ENCODE measurements at places on chromosomes 12 and 14.

- no peak for DNase-seq
These were observed 128.0 kb downstream of the NUAK1 start for GRCh38 chr12:106010741-106011140.

GRCh38 chr12:123519141-123520001 lies 14.1 kb downstream of the RILPL1 start:
- no peak for DNase-seq

- no peak for DNase-seq
These were observed 20.2 kb downstream of the PRKCH start for GRCh38 chr14:61341275-61342206.

- peak; percentile 41 for DNase-seq
These were observed 59.2 kb downstream of the RASSF8 start for GRCh38 chr12:26017484-26018211.

DNA sequence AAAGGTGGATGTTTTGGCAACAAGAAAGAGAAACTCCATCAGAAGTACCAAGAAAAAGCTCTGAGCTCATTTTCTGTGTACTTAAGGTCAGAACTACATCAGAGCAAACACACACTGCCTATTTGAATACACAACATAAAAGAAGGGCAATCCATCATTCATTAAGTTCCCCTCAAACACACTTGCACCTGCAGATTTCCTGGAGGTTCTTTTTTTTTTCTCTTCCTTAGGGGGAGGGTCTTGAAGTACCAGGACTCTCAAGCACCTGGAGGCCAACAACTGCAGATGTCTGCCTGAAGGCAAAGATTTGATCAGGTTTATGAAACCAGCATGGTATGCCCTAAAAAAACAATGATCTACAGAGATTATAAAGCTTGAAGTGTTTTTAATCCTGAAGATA lies 26.1 kb upstream of the PTHLH start:
- DNase-seq: no peak

DNA sequence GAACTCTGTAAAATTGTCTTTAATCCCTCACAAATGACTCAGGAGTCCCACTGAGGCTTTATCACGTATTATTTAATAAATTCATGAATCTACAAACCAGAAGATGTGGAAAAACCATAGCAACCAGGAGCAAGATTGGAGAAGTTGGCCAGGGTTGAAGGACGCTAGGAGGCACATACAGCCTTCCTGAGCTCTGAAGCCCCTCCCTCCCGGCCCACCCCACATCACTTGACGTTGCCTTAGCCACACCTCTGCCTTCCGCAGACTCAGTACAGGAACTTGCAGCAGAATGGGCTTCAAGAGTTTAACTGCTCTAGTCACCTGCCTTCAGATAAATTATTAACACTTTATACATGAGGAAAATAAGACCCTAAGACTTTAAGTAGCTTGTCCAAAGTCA lies 33.9 kb downstream of the SLC35F4 start:
- peak; percentile 42 for DNase-seq

GRCh38 chr12:49880756-49881414 lies 22.8 kb downstream of the FAIM2 start:
- DNase-seq: no peak

GRCh38 chr14:100586403-100587085 lies 673 bp downstream of the BEGAIN start:
- peak; percentile 34 for DNase-seq

GRCh38 chr14:68235011-68235410 lies 415.4 kb downstream of the RAD51B start:
- DNase-seq: no peak

DNA sequence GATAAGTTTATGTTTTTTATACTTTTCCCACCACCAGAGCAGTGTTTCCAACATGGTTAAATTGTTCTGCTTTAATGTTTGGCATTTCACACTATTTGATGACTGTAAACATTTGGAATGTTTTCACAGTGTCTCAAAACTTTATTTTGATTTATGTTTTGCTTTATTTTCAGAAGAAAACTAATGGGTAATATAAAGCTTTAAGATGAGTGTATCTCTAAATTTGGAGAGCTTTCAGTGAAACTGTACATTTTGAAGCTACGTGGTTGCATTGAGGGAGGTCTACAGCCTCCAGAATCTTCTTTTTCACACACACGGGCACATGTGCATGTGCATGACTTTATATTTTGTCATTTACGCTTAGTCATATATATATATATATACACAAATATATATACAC lies 10.7 kb downstream of the BICD1 start:
- DNase-seq: no peak

GRCh38 chr12:39467432-39467870 lies 24.5 kb upstream of the KIF21A start:
- DNase-seq: no peak

DNA sequence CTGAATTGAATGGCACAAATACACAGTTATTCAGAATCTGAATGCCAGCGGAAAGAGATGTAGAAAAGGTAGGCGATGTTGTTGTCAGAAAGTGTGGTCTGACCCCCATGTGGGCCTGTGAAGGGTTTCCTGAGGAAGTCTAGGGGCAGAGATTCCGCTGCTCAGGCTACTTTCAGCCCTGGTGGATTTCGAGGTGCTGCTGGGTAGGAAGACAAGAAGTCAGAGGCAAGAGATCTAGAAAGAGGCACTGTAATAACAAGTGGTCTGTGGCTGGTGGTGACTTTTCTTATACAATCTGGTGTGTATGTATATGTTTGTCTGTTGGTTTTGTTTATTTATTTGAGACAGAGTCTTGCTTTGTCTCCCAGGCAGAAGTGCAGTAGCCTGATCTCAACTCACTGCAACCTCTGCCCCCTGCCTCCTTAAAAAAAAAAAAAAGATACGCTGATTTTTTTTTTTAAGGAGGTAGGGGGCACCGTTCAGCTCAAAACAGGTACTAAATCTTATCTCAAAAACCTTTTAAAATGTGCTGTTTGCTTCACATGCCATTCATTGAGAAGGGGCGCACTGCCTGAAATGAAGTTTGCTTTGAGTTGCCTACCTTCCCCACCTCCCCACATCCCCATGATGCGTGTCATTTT lies 27.1 kb upstream of the MANSC4 start:
- no peak for DNase-seq

GRCh38 chr14:72464226-72464625 lies 429.7 kb downstream of the DPF3 start:
- DNase-seq: no peak

DNA sequence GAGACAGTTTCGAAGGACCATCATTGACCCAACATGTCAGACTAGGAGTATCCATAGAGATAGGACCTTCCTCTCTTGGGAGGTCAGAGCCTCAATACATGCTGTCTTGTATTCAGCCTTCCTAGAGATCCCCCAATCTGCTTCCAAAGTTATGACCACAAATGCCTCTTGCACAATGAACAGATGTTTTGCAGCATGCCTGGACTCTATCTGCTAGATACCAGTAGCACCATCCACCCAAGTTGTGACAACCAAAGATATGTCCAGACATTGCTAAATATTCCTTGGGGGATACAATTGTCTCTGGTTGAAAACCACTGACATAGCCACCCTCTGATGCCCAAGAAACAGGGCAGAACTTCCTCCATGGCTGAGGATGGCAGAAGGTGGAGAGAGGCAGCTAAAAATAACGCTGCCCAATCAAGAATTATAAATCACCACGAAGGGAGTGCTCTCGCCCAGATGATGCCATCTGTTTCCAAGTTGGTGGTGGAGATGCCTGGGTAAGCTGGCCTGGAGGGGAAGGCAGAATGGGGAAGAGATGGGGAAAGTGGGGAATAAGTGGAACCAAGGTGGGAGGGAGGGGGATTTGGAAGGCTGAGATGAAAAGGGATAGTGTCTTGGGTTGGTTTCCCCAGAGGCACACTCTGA lies 42.9 kb upstream of the NOS1 start:
- DNase-seq: no peak

- DNase-seq: no peak
These were observed 6.0 kb upstream of the CIROP start for GRCh38 chr14:23110579-23111365.

GRCh38 chr14:20823859-20824258 lies 21.2 kb upstream of the RNASE1 start:
- no peak for DNase-seq

DNA sequence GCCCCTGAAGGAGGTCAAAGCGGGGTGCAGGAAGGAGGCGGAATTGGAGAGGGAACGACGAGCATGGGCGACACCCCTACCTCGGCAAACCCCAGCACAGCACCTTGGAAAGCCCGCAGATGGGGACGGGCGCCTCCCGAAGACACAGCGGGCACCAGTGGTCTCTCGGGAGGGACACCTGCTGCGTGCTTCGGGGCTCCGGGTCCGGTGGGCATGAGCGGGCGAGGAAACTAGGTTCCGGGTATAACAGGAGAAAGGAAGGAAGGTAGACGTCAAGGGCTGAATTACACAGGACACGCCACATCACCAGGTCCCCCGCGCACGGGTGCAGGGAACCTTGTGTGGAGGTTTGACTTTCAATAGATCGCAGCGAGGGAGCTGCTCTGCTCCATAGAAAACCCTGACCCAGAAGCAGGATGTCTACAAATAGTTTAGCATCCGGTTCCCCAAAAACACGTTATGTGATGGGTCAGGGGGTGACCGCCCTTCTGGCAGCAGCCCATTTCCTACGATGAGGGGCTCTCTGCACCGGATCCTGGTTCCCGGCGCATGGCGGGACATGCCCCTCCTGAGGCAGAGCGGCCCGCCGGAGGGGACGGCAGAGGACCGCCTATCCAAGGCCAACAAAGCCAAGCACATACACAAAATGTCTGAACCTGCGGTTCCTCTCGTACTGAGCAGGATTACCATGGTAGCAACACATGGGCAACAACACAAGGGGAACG lies 196.9 kb downstream of the ALG10 start:
- DNase-seq: no peak

GRCh38 chr14:81281332-81281731 lies 60.6 kb upstream of the GTF2A1 start:
- no peak for DNase-seq

- DNase-seq: no peak
These were observed 225.4 kb downstream of the APAF1 start for GRCh38 chr12:98870504-98870903.

DNA sequence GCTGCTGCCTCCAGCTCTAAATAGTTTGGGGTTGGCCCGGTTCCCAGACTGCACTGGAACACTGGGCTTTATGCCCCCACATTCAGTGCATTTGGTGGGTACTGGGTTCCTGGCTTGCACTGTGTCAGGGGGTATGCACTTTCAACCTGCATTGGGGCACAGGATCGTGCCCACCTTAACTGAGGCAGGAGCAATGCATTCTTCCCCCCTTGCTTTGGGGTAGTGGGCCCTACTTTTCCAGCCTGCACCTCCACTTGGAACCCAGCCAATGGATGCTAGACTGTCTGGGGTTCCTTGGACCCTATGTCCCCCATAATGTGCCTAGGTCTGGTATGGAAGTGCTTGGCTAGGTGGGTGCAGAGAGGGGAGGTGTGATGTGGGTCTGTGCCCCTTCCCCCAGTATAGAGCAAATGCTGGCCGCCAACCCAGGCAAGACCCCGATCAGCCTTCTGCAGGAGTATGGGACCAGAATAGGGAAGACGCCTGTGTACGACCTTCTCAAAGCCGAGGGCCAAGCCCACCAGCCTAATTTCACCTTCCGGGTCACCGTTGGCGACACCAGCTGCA lies 615 bp downstream of the TARBP2 start:
- DNase-seq: no peak

DNA sequence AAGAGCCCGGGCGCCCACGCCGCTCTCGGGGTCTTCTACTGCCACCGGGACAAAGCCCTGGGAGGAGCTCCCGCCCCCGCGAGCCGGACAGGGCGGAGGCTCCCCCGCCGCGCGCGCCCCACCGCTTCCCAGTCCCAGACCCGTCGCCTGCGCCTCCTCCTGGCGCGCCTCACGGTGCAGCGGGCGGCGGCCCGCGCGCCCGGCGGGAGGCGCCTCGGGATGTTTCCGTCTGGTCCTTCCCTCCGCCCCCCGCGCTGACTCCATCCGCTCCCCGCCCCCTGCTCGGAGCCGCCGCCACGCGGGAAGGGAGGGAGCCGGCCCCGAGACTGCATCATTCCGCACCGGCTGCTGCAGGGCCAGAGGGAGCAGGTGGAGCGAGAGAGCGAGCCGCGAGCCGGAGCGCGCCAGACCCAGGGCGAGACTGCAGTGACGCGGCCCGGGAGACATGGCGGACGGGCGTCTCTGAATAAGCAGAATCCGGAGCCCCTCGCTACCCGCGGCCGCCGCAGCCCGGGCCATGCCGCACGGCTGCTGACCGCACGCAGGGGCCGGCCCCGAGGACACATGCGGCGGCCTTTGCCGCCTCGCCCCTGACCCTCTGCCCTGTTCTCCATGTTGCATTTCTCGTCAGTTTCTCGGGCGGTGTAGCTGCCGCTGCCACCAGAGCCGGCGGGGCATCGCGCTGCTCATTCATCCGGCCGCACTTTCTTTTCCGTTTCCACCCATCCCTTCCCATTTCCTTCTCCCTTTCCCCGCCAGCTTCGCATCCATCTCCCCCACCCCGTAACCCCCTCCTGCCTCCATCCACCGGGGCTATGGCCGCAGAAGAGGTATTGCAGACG lies at the start of gene BICD1:
Gene BICD1, plus strand, starts transcription at position 331 of the 842 bp plus-strand sequence. Its CDS starts 485 bp downstream, at position 816.
- peak; percentile 88 for DNase-seq

GRCh38 chr12:75047885-75048525 lies 161.6 kb downstream of the KCNC2 start:
- DNase-seq: no peak

DNA sequence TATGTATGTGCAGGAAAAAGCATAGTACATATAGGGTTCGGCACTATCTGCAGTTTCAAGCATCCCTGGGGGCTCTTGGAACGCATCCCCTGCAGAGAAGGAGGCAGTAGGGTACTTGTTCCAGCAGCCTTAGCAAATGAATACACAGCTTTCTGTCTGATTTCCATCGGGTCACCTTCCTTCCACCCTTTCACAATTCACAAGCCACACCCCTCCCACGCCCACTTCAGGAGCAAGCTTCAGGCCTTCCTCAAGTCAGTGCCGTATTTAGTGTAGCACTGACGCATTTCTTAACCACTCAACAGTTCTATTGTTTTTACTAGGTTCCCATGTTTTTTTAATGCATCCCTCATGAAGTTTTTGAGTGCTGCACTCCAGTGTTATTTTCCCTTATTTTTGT lies 64.2 kb downstream of the CLMN start:
- DNase-seq: peak; percentile 80

DNA sequence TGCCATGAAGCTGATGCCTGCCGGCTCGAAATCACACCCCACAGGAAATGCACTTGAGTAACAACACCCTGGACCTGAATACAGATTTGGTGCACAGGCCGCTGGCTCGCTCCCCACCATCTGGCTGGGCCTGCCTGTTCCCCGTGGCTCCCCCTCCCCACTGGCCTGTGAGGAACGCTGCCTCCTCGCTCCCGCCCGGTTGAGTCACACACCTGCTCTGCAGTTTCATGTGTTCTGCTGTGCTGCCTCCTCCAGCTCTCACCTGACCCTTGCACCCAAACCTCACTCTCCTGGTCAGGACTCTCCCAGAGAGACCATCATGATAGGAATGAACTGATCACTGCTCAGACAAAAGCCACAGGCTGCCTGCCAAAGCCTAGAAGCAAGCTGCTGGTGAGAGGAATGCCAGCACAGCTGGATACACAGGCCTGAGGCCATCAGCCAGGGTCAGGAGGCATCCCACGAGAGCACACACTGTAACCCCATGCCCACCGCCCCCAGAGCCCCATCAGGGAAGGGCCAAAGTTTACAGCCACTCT lies 3.8 kb upstream of the SIVA1 start:
- DNase-seq: no peak

GRCh38 chr14:47778631-47779030 lies 103.2 kb upstream of the MDGA2 start:
- no peak for DNase-seq
